Activated CD4-positive, alpha-beta T cell treated with anti-CD3 and anti-CD28 coated beads, Interleukin-2, amount 50 U/mL, for 4 hours (primary cell): ENCODE measurements at places on chromosomes 3 and 15.

- DNase-seq: no peak
Measured at GRCh38 chr3:178437236-178437635, 99.0 kb upstream of the KCNMB2 start.

GRCh38 chr15:43981576-43981975 lies 154.8 kb downstream of the WDR76 start:
- no peak for DNase-seq

DNA sequence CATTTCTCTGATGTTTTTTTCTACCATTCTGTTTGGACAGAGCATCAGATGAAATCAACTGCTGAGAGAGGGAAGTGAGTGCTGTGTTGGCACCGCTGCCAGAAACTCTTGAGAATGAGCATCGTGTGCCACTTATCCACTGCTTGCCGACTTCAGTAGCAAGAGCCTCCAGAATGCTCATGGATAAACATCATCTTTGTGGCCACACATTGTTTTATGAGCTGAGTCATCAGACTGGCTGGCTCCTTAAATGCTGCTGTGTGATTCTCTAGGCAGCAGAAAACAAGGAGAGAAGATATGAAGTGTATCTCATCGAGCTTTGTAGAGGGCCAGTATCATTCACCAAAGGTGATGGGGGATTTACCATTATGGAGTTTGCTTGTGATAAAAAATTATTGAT lies 3.4 kb upstream of the DOCK3 start:
- DNase-seq: no peak

DNA sequence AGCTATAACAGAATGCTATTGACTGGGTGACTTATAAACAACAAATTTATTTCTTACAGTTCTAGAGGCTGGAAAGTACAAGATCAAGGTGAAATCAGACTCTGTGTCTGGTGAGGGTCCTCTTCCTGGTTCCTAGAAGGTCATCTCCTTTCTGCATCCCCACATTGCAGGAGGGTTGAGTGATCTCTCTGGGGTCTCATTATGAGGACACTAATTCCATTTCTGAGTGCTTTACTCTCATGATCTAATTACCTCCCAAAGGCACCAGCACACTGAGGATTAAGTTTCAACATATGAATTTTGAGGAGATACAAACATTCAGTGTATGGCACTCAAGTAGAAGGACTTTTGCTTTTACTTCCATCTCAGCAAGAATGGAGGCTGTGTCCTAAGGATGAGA lies 534.1 kb upstream of the KCNMB2 start:
- no peak for DNase-seq

- DNase-seq: no peak
Measured at GRCh38 chr15:64596701-64597476, 136.5 kb downstream of the ZNF609 start.

DNA sequence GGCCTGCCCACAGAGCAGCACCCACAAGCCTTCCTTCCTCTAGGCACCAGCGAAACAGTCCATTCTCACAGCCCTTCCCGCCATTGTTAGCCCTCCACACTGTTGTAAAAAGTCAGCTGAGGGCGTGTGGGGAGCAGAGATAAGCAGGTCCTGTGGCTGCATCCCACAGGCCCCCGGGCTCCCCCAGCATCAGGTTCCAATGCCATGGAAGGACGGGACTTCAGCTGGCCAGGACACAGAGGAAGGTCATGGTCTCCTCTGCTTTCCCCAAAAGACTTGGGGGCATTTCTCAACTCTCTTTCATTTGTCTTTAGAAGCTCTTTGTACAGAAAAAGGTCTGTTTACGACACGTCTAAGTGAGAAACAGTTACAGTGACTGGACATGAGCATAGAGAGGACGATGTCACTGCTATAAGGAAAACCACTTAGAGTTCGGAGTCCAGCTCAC lies 85.2 kb upstream of the HERC1 start:
- DNase-seq: no peak

DNA sequence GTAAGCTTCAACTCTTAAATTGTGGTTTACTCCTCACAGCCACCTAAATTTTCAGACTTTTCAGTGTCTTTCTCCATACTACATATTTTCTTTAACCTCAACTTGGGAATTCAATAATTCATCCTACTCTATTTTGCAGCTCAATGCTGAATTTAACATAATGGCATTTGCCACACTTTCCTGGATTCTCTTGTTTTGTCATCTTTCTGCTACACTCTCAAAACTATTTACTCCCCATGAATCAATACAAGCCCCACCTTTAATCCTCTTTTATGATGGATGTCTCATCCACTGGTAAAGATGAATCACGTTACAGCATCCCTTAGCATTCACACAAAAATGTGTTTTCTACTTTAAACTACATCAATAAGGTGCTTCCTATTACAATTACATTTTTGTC lies 19.6 kb upstream of the CHMP2B start:
- DNase-seq: no peak

- no peak for DNase-seq
Measured at GRCh38 chr3:171548917-171549316, 88.7 kb upstream of the TNIK start.

DNA sequence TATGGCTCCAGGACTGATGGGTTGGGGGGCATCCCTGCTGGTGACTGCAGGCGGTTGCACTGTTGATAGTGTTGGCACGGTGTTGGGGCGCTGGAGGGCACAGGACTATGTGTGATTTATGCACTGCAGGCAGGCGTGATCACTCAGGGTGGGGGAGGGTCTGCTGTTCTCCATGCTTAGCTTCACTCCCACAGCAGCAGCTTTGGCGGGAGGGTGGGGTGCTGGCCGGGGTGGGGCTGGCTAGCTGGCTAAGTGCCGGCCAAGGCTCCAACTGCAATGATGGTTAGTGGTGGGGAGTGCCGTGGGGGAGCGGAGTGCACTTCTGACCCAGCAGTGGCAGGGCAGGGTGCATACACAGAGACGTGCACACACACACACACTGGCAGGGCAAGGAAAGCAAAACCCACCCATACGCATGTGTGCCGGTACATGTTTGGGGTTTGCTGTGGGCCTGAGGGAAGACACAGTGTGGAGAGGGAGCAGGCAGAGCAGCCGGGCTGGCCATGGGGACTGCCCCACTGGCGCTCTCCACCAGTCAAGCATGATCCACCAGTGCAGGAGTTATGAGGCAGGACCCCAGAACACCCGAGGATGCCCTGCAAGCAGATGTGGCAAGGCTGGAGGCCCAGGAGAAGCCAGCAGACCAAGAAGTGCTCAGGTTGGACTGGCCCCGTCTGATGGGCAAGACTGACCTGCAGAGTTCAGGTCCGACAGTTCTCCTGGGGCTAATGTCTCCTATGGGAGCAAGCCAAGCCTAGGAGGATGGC lies 16.5 kb upstream of the FGF7 start:
- no peak for DNase-seq

- no peak for DNase-seq
Measured at GRCh38 chr15:98718426-98719136, 70.2 kb downstream of the IGF1R start.

DNA sequence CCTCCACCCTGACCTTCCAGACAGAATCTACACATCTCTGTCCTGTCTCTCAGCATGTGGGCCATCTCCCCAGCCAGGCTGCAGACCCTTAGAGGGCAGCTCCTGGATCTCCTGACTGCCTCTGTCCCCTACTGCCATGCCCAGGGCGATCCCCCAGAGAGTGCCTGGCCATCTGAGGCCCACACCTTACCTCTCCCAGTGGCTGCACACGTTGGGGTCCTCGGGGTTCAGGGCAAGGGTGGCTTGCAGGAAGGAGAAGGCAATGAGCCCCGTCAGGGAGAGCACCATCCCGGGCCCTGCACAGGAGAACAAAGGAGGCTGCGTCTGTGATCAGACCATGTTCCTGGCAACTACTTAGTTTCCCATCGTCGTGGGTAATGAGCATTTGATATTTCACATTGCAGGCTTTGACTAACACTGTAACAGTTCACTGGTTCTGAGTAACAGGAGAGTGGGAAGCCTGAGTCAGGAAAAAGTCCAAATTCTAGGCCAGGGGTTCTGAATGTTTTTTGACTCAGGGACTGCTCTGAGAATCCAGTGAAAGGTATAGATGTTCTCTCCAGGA lies 125.4 kb downstream of the MEGF11 start:
- no peak for DNase-seq

DNA sequence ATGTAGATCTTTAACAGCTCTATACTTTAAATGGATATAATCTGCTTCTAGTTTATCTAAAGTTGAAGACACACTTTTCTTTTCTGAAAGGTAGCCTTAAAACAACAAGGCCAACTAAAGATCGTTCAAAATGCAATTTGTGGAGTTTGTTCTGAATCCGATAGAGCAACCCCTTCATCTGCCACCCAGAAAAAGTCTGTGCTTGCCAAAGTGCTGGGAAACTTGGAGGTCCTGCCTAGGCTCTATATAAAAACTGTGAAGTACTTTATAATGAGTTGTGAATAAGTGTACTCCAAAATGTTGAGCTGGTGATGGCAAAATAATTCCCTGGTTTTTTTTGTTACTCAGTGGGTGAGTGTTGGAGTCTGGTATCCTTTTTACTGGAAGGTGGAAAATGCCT lies 12.5 kb downstream of the GLDN start:
- DNase-seq: no peak

DNA sequence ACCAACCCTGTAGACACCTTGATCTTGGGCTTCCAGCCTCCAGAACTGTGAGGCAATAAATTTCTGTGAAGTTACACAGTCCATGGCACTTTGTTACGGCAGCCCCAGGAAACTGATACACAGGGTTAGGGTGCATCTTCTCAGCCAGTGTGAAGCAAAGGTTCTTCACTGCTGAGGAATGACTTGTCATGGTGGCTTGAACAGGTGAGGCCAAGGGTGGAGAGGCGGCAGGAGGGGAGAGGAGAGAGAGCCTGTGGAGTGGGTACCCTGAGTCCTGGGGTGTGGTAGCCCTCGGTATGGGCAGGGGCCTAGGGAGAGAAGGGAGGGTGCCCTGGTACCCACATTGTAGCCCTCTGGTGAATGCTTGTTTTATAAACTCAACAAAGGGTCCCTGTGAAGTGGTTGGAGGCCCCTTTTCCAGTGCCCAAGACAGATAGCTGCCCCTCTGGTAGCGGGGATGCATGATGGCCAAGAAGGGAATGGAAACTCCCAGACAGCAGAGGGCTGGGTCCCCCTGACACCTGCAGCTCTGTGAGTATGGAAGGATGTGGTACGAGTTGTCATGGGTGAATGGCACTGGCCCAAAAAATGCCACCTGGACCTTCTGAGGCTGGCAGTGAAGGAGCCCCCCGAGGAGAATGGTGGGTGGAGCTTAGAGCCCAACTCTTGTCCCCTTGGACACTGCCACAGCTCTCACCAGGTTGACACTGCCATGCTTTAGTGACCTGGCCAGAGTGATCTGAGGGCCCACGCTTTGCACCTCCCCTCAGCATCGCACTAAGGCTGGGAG lies 49.6 kb downstream of the SPSB4 start:
- no peak for DNase-seq

DNA sequence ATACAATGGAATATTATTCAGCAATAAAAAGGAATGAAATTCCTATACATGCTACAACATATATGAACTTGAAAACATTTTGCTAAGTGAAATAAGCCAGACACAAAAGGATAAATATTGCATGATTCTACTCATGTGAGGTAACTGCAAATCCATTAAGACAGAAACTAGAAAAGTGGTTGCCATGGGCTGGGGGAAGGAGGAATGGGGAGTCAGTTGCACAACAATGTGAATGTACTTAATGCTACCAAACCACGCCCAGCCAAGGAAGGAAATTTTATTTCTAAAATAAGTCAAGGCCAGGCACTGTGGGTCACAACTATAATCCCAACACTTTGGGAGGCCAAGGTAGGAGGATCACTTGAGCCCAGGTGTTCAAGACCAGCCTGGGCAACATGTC lies 9.8 kb upstream of the GMPPB start:
- no peak for DNase-seq

DNA sequence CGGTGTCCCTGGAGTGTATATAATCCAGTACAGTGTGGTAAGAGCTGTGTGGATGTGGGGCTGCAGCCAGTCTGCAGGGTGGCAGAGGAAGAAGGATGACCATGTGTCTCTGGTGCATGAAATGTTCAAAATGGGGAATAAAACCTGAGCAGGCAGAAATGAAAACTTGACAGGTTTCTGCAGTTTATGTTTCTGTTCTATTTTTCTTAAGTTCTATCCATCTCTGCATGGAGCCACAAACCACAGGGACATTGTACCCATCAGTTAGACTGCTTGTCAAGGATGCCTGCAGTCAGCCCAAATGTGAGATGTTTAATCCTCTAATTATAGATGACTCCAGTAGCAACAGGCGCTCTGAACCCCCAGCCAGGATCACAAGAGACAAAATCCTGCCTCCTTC lies 216.7 kb downstream of the IL20RB start:
- DNase-seq: no peak

DNA sequence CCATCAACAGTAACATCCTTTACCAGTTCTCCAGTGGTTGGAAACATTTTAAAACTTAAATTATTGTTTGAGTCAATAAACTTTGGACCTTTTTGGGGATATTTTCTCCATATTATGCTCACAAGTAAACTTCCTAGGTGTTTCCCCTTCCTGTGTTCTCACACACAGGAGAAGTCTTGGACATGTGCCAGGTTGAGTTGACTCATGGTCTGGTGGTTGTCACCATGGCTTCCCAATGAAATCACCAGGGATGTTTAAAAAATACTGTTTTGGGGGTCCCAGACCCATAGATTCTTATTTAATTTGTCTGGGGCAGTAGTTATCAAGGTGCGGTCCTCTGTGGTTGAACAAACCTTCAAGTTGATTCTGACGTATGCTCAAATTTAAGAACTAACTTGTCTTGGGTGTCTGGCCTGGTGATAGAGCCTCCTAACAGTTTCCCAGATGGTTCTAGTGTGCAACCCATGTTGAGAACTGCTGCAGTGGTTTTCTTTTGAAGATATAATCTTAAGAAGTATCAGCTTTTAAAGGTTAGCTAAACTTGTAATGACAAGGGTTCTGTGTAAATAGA lies 291.8 kb downstream of the EDEM1 start:
- DNase-seq: no peak

- no peak for DNase-seq
Measured at GRCh38 chr3:36562945-36563344, 182.6 kb downstream of the STAC start.

DNA sequence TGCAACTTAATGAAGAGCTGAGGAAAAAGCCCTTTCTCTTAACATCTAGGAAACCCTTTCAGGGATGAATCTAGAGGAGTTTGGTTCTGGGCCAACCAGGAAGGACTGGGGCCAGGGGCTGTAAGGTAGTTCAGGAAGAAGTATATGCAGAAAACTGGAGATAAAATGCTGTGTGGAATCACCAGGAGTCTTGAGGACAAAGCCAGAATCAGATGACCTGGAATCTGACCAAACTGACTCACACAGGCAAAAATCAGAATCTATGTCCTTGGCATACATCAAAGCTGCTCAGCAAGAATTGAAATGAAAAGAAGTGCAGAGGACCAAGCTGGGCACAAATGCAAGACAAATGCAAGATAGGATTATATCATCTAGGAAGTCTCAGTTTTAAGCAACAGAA lies 59.4 kb upstream of the ATP2C1 start:
- no peak for DNase-seq
